ENCODE measurements at places on chromosomes 13 and 19.

- no peak for DNase-seq
Measured at GRCh38 chr13:88707646-88708045, 1036.5 kb downstream of the SLITRK5 start.

DNA sequence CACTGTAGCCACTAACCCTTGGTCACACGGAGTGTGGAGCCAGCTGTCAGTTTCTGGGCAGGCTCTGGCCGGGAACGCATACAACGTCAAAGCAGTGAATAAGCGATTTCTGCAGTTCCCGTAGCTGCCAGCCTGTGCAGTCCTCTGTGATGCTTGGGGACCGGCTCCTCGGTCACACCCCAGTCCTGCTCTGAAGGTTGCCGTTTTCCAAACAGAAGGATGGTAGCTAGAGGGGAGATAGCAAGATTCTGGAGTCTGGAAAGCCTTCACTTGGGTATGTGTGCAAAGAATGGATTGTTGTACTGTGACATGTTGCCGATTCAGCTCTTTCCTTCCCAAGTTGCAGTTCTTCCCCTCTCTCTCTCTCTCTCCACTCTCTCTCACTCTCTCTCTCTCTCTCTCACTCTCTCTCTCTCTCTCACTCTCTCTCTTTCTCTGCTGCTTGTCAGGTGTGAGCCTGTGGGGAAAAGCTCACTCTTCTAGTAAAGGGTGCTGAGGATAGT lies 38.7 kb upstream of the C1QTNF9 start:
- peak; percentile 78 for DNase-seq

- DNase-seq: no peak
Measured at GRCh38 chr13:30355384-30355699, 48.0 kb upstream of the KATNAL1 start.

GRCh38 chr13:102879793-102880499 lies 34.1 kb downstream of the ERCC5 start:
- no peak for DNase-seq

GRCh38 chr13:94711561-94712286 lies 621 bp downstream of the SOX21 start:
- DNase-seq: peak; percentile 28

- no peak for DNase-seq
Measured at GRCh38 chr13:42623916-42624315, 50.0 kb downstream of the TNFSF11 start.

GRCh38 chr13:44267980-44268379 lies 105.6 kb upstream of the SERP2 start:
- no peak for DNase-seq

DNA sequence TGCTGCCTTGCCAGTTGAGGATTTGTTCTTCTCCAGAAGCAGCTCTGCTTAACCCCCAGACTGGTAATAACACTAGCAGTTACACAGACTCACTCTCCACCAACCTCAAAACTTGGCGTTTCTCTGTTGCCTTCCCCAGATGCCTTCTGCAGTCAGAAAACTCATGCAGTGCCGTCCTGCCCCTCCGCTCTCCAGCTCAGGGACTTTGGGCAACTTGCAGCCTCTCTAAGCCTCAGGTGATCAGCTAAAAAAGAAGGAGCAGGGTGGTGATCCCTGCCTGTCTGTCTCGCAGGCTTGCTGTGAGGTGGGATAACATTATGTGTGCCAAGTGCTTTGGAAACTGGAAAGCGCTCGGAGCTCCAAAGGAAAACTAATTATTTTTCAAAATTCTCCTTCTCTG lies 391.6 kb downstream of the HS6ST3 start:
- no peak for DNase-seq

- DNase-seq: no peak
Measured at GRCh38 chr13:106318941-106319411, 216.5 kb downstream of the EFNB2 start.

- DNase-seq: no peak
Measured at GRCh38 chr19:15733895-15734294, 3.9 kb upstream of the OR10H3 start.

DNA sequence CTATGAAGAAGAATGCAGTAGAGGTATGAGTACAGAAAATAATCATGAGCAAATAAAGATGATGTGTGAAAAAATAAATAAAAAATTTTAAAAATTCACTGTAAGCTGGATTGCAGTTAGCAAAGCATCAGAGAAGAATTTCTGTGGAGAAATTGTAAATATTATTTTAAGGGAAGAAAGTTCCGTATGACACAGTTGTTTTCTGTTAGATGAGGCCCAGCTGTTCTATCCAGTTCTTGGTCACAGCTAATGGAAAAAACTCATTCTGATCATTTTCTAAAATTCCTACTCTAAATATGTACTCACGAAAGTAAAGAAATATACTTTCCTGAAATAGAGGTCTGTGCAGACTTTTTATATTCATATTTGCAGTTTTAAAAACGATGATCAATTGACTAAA lies 578.8 kb downstream of the DCT start:
- DNase-seq: no peak

DNA sequence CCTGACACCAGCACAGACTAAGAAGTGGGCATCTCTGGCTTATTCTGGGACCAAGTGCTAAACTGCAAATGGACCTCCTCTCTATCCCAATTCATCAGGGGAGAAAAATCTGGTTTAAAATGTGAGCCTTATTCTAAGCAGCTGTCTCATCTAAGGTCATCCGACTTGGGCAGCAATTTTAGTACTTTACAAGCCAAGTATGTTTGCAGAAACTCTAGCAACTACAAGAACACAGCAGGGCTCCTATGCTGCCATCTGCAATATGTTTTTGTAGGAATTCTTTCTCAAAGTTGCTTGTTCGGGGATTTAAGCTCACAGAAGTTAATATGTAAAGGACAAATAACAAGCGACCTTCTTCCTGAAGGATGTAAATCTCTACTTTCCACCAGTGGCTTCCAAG lies 113.1 kb downstream of the FOXO1 start:
- DNase-seq: no peak

- DNase-seq: peak; percentile 11
Measured at GRCh38 chr13:98279473-98280175, 102.6 kb upstream of the RNF113B start.

GRCh38 chr19:15396436-15396835 lies 16.8 kb upstream of the AKAP8 start:
- no peak for DNase-seq

GRCh38 chr13:67827992-67828391 lies 597.9 kb upstream of the PCDH9 start:
- no peak for DNase-seq

DNA sequence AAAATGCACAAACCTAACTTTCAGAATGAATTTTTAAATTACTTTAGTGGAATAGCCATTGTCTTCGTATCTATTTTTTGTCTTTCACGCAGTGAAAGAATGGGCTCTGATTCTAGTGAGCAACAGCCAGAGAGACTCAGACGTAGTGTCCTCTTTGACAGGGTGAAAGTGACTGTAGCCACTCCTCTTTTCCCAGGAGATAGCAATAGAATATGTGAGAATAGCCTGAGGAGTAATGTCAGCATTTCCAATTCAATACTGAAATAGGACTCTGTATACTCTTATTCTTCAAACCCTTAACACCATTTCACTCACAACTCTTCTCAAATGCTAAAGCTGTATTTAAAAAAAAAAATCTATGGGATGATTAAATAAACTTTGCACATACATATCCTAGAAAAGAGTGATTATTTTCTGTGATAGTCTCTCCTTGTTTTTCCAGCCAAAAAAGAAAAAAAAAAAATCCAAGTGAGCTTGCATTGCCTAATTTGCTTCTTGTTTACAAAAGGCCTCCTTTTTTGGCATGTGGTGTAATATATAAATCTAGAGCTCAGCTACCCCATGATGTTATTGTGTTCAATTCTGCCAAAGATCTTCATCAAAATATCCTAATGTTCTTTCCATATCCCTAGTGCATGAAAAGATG lies 626.1 kb upstream of the SLITRK6 start:
- DNase-seq: no peak

GRCh38 chr13:114108141-114108761 lies 24.2 kb downstream of the RASA3 start:
- DNase-seq: no peak

- DNase-seq: no peak
Measured at GRCh38 chr13:32728327-32728726, 142.1 kb downstream of the PDS5B start.

DNA sequence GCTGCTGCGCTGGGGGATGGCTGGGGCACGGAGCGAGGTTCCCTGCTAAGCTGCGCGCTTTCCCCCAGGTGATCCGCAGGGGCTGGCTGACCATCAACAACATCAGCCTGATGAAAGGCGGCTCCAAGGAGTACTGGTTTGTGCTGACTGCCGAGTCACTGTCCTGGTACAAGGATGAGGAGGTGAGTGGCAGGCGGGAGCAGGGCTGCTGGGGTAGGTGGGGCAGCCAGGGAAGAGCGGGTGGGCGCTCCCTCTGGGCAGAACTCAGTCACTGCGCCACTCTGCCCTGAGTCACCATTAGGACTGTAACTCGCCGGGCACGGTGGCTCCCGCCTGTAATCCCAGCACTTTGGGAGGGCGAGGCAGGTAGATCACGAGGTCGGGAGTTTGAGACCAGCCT lies 23.8 kb downstream of the TMED1 start:
- no peak for DNase-seq

- no peak for DNase-seq
Measured at GRCh38 chr13:79915114-79915811, 425.7 kb downstream of the SPRY2 start.

GRCh38 chr13:113918981-113919701 lies 54.7 kb downstream of the C13orf46 start:
- peak; percentile 4 for DNase-seq

- DNase-seq: no peak
Measured at GRCh38 chr19:11401808-11402543, 17.1 kb downstream of the RGL3 start.

DNA sequence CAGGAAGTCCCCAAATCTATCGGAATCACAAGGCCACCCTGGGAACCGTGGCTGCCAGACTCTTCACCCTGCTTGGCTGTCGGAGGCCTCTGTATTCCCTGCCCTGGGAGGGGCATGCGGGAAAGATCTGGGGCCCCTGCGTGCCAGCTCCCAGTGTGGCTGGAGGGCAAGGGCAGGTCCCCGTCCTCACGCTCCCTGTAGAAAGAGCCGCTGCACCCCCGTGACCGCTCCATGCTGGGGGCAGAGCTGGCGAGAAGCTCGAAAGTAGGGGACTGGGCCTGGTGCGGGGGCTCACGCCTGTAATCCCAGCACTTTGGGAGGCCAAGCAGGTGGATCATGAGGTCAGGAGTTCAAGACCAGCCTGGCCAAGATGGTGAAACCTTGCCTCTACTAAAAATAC lies 208.4 kb upstream of the SOX1 start:
- no peak for DNase-seq

GRCh38 chr19:54297759-54298305 lies 15.1 kb downstream of the LILRA5 start:
- no peak for DNase-seq

DNA sequence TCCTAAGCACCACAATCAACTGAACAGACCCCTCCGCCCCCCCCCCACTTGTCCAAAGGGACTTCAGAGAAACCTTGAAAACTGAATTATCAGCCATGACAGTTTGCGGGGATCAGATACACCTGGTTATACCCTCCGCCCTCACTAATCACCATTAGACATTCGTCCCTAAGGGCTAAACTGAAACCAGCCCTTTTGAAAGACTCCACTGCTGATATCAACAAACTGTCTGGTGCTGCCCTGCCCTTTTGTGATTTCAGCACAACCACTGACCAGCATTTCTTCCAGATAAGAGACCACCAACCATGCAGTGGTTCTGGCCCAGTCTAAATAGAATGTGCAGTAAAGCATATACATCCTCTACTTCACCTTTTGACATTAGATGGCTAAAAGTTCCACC lies 1422.9 kb downstream of the EFNB2 start:
- no peak for DNase-seq

DNA sequence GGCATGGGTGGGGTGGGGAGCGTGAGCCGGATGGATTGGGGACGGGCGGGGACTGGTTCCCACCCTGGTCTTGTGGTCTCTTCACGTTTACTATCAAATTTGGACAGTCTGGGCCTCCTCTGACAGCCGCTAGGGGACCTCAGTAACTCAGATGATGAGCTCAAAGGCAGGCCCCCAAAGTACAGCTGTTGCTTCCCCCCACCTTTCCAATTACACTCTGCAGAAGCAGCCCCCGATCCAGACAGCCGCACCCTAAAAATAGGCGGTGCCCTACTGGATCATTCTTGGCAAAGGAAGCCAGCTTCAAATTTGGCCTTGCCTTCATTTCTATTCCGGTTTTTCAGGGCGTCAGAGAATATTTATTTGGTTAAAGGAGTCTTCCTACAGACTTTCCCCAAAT lies 1.9 kb upstream of the FOXO1 start:
- peak; percentile 50 for DNase-seq

DNA sequence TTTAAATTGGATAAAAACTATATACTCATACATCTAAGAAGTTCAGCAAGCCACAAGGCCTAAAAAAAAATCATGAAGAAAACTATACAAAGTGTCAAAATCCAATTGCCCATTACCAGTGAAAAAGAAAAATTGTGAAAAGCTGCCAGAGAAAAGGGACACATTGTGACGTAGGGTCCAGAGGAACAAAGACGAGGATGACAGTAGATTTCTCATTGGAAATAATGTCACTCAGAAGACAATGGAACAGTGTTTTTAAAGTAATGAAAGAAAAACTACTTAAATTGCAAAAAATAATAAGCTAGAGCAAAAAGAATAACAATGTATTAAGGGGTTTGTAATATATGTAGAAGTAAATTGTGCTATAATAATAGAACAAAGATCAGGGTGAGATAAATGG lies 195.2 kb downstream of the EFNB2 start:
- no peak for DNase-seq

GRCh38 chr13:56720841-56721240 lies 419.9 kb upstream of the PRR20A start:
- DNase-seq: no peak

DNA sequence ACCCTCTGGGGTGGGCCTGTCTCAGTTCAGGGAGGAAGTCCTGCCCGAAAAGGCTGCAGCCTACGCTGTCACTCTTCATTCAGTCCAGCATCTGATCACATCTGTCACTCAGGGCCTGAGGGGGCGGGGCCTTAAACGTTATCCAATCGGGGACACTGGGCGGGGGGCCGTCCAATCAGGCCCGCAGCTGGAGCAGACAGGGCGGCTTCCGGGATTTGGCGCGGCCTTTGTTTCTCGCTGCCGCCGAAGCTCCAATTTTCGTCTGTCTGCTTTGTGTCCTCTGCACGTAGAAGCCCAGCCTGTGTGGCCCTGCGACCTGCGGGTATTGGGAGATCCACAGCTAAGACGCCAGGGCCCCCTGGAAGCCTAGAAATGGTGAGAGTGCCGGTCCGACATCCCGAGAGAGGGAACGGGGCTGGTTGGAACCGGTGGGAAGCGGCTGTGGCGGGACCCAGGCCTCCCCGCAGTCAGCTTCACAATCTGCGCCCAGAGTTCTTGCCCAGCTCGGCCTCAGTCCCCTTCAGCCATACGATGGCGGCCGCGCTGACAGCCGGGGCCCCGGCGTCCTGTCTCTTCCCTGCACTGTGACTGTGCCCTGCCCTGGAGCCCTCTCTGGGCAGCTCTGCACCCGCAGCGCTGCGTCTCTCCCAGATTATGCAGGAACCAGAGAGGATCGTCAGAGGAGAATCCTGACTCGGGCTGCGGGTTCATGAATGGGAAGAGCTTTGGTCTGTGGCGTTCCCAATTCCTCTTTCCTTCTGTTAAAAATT lies at the start of gene ZNF730:
ZNF730 (plus strand) TSS at position 224 of the 770 bp plus-strand sequence; CDS start at position 373, 149 bp downstream.
- DNase-seq: peak; percentile 59
